Effector CD4-positive, alpha-beta T cell (primary cell): ENCODE measurements at places on chromosomes 3 and 15.

DNA sequence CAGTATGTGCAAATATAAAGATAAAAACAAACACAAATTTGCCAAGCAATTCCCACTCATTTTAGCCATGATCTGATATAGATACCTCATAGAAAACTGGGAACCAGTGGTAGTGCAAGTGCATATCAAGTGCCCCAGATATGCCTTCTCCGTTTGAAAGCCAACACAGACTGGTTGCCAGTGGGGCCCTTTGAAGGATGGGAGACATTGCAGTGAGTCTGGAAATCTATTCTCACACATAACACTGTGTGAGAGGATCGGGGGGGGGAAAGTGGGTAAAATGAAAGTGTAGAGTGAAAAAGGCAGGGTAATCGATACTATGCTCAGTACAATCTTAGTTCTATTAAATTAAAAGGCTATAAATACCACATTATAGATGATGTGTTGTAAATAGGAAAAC, 83.0 kb downstream of the CBLB start:
- DNase-seq: no peak

DNA sequence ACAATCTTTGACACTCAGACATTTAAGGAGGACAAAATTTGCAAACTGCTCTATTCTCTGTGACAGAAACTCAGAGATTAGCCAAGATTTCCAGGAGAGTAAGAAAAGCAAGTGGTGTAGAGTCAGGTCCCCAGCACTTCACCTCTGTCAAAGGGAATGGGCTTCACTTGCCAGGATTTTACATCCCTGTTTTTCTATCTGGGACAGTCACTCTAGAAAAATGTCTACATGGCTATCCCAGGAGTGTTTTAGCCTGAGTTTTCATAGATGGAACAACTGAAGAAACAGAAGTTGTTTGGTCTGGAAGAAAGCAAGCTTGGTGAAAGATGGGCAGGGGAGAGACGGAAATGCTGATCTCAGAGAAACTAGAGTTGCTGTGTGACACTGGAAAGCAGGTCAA, 3.0 kb downstream of the FAM219B start:
- DNase-seq: no peak

GRCh38 chr15:66894986-66895780, 170.2 kb upstream of the SMAD3 start:
- DNase-seq: no peak

- DNase-seq: no peak
These were observed 13.1 kb upstream of the USP3 start for GRCh38 chr15:63491116-63491827.

GRCh38 chr3:131107637-131108433, 81.2 kb downstream of the NEK11 start:
- no peak for DNase-seq

GRCh38 chr3:176958560-176958959, 238.7 kb downstream of the TBL1XR1 start:
- no peak for DNase-seq

DNA sequence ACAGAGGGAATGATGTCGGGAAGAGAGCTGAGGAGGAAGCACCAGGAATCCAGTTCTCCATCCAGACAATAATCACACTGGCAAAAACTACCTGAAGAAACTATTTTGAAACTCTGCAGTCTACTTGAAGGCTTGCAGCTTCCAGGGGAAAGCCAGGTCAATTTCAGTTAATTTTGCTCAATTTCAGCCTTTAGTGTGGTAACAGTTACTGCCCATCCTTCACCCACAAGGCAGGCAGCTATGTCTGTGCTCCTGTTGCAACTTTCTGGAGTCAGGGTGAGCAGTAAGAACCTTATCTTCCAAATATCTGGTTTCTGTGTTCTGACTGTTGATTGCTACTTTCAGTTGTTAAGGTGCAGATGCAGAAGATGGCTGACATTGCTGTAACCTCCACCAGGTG, 221.7 kb downstream of the ADAMTS17 start:
- DNase-seq: no peak

GRCh38 chr3:24434651-24435050, 60.0 kb downstream of the THRB start:
- DNase-seq: no peak

- no peak for DNase-seq
These were observed 25.8 kb downstream of the GREM1 start for GRCh38 chr15:32743411-32744140.

- no peak for DNase-seq
These were observed 97.6 kb upstream of the ALDH1A3 start for GRCh38 chr15:100781961-100782530.

DNA sequence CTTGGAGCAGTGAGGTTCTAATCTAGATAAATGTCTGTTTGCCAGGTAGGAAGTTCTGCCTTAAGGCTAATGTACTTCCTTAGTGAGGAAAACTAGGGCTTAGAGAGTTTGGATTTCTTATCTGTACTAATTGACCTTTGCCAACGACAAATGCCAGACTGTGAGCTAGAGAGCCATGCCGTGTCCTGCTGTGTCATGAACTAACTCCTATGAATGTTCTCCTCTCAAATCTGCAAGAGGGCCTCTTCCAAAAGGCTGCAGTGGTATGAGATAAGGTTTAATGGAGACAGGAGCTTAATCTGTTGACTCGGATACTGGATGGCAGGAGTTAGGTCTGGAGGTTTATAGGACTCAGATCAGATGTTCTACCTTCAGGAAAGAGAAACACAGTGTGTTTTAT, 524.9 kb downstream of the NTRK3 start:
- DNase-seq: no peak

- DNase-seq: no peak
These were observed 199.5 kb downstream of the LPP start for GRCh38 chr3:188353426-188353825.

- DNase-seq: no peak
These were observed 52.2 kb downstream of the PLD1 start for GRCh38 chr3:171758109-171758508.

DNA sequence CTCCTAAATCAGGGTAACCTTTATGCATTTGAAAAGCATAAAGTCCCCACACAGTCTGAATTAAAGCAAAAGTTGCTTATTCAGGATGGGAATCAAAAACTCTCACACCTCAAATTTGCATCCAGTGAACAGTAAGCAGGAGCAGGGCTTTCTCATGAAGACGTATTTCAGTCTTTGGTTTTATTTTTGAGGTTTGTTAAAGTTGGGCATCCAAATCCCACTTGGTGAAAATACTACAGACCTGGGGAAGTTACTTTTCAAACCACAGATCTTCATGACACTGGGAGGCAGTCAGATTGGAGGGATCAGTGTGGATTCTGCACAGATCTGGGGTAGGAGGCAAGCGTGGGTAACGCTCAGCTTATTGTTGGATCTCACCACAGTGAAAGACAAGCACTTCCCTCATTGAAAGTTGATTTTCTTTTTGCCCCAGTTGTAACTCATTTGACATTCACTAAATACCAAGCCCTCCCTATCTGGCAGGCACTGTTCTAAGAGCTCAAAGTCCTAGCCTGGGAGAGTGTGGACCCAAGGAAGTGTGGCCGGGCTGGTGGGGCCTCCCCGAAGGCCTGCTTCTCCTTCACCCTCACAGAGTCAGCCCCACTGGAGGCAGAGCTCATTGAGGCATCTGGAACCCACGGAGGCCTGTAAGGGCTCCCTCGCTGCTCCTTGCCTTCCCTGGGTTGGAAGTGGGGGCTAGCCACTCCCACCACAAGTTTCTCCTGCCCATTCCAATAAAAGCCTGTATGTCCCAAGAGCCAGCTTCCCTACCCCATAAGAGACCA, 783 bp upstream of the ISG20 start:
- no peak for DNase-seq

DNA sequence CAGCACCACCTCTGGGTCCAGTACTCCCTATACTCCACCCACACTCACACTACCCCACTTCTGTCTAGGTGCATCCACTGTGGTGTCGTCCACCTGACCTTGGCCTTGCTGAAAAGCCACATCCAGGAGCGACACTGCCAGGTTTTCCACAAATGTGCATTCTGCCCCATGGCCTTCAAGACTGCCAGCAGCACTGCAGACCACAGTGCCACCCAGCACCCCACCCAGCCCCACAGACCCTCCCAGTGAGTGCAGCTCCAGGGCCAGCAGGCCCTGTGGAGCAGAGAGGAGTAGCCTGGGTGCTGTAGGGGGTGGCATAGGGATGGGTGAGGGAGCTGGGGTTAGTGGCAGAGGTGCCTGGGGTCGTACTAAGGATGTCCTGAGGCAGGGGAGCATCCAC, 19.4 kb upstream of the ALPK3 start:
- no peak for DNase-seq

DNA sequence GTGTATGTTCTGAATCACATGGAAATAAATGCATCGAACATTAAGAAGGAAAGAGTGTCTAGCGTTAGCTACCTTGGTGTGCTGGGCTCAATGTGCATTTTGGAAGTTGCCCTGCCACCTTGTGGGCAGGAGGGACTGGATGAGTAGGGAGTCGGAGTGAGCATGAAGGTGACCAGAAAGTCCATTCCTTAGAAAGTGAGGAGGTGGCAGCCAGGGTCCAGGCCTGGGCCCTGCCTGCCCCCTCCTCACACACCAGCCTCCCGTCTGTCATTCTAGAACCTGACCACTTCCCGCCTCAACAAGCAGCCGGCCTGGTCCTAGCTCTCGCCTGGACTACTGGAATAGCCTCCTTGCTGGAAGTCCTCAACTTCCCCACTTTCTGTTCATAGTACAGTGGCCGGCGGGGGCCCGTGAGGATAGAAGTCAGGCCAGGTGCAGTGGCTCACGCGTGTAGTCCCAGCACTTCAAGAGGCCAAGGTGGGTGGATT, 10.2 kb upstream of the GATA2 start:
- DNase-seq: no peak

- no peak for DNase-seq
These were observed 13.6 kb upstream of the TFG start for GRCh38 chr3:100695696-100696095.
